ENCODE measurements at places on chromosomes 1 and 21.

DNA sequence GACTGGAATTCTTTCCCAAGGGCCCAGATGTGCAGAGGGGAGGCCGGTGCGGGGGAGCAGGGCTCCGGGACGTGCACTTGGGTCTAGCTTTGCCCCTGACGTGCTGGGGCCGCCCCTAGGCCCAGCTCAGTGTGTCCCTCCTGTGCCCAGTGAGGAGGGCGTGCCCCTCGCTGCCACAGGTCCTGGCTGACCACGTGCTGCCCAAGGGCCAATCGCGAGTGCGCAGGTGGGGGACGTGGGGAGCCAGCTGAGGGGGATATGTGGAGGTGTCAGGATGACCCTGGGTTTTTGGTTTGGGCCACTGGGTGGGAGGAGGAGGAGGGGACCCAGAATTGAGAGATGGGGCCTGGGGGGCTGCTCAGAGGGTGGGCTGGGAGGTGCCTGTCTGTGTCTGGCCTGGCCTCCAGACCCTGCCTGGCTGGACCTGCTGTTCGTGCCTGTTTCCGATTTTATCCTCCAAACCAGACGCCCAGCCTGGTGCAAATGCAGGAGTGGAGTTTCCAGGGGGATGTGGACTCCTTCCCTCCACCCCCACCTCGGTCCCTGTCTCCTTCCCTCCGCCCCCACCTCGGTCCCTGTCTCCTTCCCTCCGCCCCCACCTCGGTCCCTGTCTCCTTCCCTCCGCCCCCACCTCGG is 6.1 kb upstream of the RNF223 start:
- no peak for DNase-seq

GRCh38 chr1:201608635-201609395 is 69.9 kb downstream of the NAV1 start:
- no peak for DNase-seq

DNA sequence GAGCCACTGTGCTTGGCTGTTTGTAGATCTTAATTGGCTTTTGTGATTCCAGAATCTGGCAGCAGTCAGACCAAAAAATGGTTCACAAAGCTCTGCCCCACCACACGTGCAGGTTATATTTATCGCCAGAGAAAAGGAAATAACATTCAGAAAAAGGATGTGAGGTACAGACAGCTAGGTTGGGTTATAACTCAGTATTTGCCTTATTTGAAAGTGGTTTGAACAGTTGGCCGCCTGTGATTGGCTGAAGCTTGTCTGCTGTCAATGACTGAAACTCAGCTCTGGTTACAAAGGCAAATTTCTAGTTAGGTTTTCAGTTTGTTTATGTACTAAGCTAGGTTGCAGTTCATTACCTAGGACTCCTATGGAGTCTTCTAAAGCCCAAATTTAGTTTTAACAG is 9.6 kb downstream of the SH3BGR start:
- DNase-seq, result no peak

- DNase-seq, result no peak
Observed at GRCh38 chr1:211581526-211581925, 2.6 kb upstream of the SLC30A1 start.

DNA sequence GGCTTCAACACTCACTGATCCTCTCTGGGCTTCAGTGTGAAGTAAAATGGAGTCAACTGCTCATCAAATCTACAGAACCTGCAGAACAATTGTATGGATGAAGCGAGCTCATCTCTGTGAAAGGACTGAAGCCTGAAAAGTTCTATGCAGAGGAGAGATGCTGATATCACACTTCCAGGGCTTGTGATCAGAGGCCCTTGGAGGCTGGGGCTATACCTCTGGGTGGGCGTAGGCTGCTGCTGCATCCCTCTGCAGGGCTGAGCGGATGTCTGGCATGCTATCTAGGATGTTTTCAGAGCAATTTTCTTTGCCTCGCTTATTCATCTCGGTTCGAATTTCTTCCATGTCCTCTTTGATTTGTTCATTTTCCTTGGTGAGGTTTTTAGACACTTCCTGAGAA is 17.6 kb downstream of the OLFML2B start:
- DNase-seq, result no peak

DNA sequence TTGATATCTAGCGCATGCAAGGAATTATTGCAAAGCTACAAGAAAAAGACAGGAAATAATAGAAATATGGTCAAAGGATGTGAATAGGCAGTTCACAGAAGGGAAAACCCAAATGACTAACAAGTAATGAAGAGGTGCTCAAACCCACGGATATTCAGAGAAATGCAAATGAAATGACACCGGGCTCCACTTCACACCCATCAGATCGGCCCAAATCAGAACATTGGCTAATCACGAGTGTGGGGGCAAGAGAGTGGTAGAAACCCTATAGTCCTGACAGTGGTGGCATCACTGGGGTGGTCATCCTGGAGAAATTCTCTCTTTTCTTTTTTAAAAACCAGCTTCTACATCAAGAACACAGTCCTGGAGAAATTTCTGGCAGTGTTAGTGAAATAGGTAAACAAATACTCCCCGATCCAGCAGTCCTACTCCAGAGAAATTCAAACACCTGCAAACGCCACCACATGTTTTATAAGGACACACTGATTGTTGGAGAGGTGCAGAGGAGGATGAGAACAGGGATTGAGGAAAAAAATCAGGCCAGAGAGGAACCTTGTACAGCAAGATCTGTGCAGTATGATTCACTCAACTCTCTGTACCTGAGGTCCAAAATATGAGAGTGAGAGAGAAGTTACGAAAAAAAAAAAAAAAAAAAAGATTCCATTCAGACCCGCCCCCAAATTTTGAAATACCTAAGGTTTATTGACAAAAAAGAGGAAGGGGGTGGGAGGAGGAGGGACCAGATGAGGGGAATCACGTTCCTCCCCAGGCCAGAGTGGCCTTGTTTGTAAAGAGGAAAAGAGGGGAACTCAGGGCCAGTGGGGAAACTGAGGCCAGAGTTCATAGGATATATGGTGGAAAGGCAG is 9.2 kb upstream of the TNFRSF1B start:
- no peak for DNase-seq

- peak; percentile 5 for DNase-seq
Observed at GRCh38 chr1:6052543-6053205, 7.0 kb downstream of the KCNAB2 start.

- DNase-seq, result no peak
Observed at GRCh38 chr21:14366998-14367397, 15.9 kb downstream of the HSPA13 start.

GRCh38 chr1:15177710-15178166 is 24.2 kb downstream of the TMEM51 start:
- DNase-seq, result no peak

- no peak for DNase-seq
Observed at GRCh38 chr1:63799820-63800219, 26.0 kb downstream of the ROR1 start.

DNA sequence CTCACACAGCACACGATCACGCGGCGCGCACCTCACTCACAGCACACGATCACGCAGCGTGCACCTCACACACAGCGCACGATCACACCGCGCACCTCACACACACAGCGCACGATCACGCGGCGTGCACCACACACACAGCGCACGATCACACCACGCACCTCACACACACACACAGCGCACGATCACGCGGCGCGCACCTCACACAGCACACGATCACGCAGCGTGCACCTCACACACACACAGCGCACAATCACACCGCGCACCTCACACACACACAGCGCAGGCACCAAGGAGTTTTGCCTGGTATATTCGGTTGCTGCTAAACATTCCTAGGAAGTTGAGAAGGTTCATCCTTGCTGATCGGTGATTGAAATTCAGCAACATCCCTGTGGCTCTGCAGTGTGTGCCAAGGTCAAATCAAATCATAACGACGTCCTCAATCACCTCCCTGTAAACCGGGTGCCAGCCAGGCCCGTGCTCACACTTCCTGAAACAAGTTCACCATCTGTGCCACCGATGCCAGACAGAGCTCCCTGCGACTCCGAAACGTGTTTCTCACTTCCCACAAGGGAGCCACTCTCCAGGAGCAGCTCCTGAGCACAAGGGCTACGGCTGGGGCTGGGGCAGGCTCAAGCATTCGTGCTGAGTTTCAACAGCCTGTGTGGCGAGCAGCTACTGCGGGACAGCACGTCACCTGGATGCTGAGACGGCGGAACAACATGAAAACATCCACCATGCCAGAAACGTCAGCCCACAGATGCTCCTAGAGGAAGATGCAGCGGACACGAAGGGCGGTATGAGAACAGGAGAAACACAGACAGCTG is 30.2 kb downstream of the WDR4 start:
- no peak for DNase-seq

DNA sequence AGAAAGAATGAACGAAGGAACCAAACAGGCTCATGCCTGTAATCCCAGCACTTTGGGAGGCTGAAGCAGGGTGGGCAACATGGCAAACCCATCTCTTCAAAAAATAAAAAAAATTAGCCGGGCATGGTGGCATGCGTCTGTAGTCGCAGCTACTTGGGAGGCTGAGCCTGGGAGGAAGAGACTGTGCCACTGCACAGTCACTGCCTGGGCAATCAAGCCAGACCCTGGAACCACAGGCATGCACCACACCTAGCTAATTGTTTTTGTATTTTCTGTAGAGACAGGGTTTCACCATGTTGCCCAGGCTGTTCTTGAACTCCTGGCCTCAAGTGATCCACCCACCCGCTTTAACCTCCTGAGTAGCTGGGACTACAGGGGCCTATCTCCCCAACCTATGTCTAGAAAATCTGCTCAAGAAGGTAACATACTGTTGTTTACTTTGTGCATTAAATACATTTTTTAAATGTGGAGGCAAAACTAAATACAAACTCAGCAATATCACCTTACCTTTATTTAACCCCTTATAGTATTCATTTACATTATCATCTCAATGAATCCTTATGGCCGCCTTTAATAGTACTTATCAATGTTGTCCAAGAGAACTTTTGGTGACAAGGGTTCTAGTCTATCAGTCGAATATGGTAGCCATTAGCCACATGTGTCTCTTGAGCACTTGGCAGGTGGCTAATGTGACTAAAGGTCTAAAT is 2.7 kb downstream of the KHDC4 start:
- no peak for DNase-seq

GRCh38 chr1:233662575-233663304 is 48.8 kb downstream of the KCNK1 start:
- no peak for DNase-seq

DNA sequence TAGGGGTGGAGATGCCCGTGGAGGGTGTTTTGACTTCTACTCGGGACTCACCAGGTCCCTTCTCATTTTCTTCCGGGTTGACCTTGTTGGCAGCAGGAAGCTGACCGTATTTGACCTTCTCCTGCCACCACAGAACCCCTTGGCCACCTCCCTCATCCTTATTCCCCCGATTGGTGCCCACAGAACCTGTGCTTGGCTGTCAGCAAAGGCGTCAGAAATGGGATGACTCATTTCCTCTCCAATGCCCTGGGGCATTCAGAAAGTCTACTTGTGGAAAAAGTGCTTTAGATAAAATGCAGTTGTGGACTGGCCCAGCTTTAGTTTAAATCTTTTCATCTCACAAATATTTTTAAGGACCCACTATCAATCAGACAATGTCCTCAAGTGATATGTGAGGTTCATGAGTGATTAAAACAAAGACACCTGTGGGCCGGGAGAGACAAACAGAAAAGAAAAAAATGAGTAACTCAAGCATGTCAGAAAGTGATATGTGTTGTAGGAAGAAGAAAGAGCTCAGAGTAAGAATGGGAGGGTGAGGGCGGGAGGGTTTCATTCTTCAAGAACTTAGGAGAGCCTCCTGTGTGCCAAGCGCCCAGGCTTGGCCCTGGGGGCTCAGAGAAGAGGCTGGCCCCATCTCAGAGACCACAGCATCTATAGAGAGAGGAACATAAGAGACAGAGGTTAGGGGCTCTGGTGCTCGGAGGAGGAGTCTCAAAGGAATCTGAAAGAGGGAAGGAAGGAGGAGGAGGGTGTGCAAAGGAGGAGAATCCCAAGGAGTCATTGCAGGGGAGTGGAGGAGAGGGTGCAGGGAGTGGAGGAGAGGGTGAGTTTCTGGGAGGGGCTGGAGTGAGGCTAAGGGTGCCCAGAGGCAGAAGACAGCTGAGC is 221.6 kb upstream of the VAMP3 start:
- DNase-seq, result no peak

DNA sequence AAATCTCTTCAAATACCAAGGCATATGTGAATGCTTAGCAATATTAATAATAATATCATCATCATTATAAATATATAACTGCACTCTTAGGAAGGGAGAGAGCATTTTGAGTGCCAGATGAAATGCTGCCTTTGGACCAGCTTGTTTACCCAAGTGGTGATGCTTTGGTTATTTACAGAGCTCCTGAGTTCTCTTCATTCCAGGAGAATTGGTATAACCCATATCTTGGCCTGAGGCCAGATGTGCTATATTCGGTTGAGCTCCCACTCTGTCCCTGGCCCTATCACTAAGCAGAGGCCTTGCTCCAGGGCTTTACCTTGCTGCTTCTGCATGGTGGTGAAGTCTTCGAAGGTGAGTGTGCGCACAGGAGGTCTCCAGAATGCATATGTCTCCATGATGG is 89.4 kb downstream of the TBX15 start:
- no peak for DNase-seq

- no peak for DNase-seq
Observed at GRCh38 chr1:150572918-150573647, 6.3 kb downstream of the MCL1 start.

GRCh38 chr1:235403593-235403992 is 36.4 kb downstream of the TBCE start:
- DNase-seq, result no peak

- DNase-seq, result no peak
Observed at GRCh38 chr1:162736633-162737067, 53.9 kb upstream of the HSD17B7 start.

GRCh38 chr1:90344963-90345730 is 350.2 kb downstream of the ZNF326 start:
- DNase-seq, result no peak

DNA sequence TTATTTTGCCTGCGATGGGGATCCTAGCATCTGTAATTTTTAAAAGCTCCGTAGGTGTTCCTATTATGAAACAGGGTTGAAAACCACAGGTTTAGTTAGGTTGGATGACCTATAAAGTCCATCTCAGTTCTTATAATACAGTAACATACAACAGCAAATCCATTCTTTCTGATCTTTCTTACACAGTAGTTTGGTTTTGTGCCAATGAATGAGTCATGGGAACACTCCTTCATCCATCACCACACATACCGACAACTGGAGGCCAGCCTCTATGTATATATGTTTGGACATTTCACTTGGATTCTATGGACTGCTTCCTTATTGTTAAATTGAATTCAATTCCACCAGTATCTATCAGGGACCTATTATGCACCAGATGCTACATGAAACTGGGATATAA is 118.4 kb upstream of the L1TD1 start:
- DNase-seq, result no peak

DNA sequence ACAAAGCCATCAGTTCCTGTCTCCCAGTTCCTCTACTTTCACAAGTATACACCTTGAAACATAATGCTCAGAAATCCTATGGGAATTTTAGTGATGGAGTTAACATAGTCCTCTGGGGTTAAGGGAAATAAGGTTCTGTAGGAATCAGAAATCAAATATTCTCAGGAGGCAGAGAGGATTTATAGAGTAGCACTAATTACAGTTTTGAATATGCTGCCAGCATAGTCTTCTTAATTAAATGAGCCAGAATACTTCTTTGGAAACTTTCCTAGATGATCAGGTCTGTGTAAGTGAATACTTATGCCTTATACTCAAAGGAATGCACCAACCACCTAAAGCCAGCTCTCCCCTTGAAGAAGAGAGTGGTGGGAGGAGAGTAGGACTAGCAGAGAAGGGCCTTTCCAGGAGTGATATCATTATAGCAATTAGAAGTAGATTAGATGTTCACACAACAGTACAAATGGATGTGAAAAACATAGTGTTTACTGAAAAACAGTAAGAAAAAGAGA is 31.4 kb upstream of the DIRAS3 start:
- DNase-seq, result no peak

All from effector CD8-positive, alpha-beta T cell (primary cell).